Breast epithelium (tissue), 4 donors: ENCODE measurements at places on chromosomes 12 and 14.

DNA sequence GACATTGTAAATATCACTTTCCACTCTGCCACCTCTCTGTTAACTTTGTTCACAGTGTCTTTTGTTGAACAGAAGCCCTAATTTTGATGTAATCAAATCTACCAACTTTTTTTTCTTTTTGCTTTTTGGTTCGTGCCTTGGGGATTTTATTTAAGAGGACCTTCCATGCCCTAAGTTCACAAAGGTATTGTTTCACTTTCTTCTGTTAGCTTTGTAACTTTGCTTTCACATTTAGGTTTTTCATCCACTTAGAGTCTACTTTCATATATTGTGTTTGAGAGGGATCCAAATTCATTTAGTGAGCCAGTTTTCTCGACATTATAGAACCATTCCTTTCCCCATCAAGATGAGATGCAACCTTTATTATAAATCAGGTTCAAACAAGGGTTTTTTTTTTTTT is 275.7 kb upstream of the CRY1 start:
- no peak for DNase-seq

- no peak for DNase-seq
These were observed 1.3 kb downstream of the CLEC7A start for GRCh38 chr12:10128687-10129086.

GRCh38 chr14:79598339-79598738 is 613.0 kb downstream of the DIO2 start:
- no peak for DNase-seq

- DNase-seq = no peak
These were observed 62.0 kb downstream of the TMEM121 start for GRCh38 chr14:105588236-105588860.

GRCh38 chr14:61524936-61525292 is 170.4 kb upstream of the HIF1A start:
- no peak for DNase-seq

GRCh38 chr12:9810671-9811070 is 16.6 kb upstream of the KLRF1 start:
- no peak for DNase-seq

- no peak for DNase-seq
These were observed 16.5 kb upstream of the SMIM10L1 start for GRCh38 chr12:11154400-11154925.

DNA sequence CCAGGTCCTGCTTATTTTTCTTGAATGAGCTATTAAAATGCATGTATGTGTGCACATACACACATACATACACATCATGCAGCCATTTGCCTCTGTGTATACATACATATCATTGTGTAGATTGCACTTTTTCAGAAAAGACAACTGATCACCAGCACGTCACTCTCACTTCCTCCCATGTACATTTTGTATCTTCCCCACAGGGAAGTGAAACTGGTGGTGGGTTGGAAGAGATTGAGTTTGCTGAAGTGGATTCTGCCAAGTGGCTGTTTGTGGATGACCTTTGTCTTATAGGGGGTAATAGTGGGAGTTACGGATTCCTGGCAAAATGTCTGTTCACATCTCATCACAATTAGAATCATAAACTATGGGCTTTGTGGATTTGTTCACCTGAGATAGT is 448.6 kb downstream of the RAD51B start:
- no peak for DNase-seq

DNA sequence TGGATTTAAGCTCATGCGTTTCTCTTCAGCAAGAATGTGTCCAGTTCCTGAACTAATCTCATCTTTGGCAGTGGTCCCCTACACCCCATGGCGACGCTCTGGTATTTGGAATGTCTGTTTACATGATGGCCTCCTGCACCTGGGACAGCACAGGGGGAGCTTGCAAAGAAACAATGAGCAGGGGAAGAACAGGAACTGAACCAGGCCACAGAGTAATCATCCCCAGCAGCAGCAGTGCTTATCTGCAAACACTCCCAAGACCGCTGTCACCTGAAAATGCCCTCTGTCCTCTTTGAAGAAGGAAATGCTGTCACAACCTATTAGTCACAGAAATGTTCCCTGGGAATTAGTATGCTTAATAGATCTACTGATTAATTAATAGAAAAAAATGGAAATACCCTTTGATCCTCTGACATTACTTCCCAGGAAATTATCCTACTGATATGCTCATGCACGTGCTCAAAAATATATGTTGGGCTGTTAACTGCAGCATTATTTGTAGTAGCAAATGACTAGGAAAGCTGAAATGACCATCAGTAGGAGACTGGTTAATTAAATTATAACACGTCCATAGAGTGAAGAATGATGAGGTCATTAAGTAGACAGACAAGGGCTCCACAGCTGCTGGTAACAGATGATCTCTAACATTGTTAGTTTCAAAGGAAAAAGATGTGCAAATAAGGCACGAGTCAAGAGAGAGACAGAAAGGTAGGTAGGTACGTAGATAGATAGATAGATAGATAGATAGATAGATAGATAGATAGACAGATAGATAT is 279.3 kb upstream of the FLRT2 start:
- DNase-seq = no peak

DNA sequence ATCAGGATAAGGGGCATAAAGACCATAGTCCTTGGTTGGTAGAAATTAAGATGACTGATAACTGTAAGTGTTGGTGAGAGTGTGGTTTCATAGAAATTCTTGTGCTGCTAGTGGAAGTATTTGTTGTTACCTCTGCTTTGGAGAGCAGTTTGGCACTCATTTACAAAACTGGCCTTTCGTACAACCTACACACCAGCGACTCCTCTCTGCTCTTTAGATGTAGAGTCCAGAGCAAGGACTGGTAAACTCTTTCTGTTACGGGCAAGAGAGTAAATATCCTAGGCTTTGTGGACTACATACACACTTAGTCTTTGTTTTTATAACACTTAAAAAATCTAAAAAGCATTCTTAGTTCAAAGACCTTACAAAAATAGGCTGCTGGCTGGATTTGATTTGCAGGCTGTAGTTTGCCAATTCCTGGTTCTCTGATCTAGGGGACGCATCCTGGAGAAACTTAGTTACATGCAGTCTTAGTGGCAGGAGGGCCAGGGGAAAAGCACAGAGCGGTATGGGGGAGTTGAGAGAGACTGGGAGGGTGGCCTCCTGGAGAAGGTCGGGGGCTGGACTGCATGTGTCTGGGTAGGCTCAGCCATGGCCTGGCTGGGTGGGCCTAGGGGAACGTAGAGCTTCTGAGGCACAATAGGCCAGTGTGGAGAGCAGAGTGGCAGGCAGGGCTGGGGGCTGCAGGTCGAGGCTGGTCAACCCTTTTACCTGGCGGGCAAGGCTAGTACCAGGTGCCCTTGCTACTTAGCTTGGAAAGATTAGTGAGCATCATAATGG is 55.3 kb upstream of the AMN start:
- DNase-seq = no peak

- DNase-seq = no peak
These were observed 15.3 kb downstream of the MAP3K12 start for GRCh38 chr12:53483979-53484377.

DNA sequence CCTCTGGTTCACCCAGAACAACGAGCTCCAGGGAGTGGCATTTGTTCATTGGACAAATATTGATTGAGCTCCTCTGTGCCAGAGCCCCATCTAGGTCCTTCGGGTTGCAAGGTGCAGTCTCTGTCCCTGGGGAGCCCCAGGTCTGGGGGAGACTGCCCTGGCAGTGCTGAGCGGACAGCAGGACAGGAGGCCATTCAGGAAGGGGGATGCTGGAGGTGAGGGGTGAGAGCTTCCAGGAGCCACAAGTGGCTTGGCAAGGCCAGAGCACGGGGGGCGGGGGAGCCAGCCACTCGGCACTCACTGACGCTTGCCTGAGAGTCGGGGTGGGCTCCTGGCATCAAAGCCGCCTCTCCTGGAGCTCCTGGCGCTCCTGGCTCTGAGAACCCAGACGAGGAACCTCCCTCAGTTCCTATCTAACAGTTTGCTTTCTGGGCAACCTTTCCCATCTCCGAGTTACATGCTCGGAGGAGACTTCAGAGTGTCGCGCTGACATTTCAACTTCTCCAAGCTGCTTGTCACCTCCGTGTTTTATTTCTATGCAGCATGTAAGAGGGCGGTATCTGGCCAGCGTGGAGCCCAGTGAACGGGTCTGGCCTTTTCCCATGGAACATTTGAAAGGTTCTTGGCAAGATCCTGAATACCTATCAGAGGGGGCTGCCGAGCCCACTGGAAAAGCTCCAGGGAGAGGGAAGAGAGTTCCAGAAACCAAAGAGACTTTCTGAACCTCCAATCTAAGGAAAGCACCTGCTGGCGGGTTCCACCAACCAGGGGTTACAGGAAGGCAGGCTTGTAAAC is 62.0 kb upstream of the BCL11B start:
- no peak for DNase-seq

DNA sequence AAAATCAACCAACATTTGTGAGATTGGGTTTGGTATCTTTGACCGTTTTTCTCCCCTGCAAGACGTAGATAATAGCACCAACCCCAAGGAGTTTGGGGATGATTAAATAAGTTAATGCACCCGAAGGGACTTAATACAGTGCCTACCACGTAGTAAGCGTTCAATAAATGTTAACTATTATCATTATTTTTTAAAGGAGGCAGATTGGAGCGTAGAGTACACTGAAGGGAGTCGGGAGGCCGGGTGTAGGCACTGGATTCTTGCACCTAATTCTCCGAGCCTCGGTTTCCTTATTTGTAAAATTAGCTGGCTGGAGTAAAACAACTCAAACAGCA is 367 bp upstream of the FRS2 start:
- DNase-seq = no peak

GRCh38 chr14:59090572-59090971 is 97.9 kb upstream of the DAAM1 start:
- DNase-seq = no peak

GRCh38 chr14:92965281-92965680 is 42.3 kb downstream of the CHGA start:
- no peak for DNase-seq

DNA sequence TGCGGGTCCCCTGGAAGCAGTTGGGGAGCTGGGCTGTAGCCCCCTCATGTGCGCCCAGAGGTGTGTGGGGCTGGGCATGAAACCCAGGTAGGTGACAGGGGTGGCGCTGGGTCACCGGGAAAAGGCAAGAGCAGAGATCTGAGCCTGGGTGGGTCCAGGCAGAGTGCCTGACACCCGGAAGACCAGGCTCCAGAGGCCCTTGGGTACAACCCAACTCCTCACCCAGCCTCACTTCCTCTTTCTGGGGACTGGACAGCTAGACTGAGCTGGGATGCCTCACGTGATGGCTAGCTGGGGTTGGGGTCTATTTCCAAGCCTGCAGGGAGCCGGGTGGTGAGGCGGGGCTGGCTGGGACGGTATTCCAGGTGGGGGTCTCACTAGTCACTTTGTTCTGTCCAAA is 16.3 kb upstream of the CYP46A1 start:
- no peak for DNase-seq

DNA sequence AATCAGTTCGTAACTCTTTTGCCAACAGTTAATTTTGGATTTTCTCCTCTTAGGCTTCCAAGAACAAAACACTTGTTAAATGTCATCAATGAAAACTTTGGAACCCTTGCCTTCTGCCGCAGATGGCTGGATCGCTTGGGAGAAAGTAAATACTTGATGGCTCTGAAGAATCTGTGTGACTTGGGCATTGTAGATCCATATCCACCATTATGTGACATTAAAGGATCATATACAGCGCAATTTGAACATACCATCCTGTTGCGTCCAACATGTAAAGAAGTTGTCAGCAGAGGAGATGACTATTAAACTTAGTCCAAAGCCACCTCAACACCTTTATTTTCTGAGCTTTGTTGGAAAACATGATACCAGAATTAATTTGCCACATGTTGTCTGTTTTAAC is 37.7 kb downstream of the USP44 start:
- no peak for DNase-seq
